Stimulated activated CD4-positive, alpha-beta T cell treated with anti-CD3 and anti-CD28 coated beads, Interleukin-1b, Interleukin-23, amount 100 ng/mL, for 1 hour (primary cell): ENCODE measurements at places on chromosomes 7 and 10.

DNA sequence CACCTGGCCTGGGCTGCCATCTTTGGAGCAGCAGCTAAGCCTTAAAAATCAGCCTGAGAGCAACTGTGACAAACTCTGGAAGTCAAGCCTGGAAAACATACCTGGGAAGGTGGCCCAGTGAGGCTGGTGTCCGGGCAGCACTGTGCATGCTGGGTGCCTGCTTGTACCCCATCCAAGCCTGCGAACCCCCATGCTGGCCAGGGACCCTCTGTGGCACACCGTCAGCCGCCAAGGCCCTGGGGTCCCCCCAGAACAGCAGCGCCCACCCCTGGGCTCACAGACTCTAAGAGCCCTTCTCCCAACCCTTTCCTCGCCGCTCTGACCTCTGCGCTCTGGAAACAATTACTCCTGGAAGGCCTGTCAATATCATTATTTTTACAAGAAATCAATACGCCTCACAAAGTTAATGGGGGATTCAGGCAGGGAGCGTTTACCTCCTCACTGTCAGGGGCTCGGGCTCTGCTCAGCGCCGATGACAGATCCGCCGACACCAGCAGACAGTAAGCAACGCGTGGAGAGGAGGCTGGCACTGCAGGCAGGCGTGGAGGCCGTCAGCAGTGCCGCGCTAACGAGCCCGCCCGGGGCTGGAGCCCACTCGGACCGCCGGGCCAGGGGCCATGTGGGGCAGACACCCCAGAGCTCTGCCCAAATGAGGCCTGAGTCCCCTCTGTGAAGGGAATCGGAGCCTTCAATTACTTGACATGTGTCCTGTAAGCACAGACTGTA is 54.4 kb downstream of the EBF3 start:
- DNase-seq = no peak

DNA sequence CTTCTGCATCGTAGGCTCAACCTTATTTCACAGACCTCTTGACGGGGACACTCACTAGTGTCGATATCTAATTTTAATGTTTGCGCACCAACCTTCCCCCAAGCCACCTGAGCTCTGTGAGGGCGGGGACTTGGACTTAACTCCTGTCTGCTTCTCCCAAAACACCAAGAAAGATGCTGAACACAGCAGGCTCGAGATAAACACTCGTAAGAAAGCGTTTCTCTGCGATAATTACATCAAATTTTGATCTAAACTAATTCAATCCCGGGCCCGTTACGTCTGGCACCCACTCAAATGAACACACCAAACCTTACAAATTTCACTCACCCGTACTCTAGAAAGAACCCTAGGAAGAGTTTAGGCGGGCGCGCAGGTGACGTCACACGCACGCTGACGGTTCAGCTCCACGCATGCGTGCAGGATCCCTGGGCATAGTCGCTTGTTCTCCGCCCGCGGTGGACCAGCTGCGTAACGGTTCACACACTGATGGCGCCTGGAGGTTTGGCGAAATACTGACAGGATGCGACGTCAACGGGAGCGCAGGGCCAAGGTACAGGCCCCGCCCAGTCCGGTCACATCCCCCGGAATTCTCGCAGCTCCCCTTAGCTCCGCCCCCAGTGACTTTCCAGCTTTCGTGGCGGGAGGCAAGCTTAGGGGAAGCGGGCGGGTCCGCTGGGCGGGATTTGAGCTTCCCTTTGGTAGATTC is at the start of gene POT1:
Gene POT1 (minus strand): TSS at position 359 of the 706 bp plus-strand sequence. CDS start 32,652 bp downstream, outside the sequence.
- DNase-seq = peak; percentile 91

DNA sequence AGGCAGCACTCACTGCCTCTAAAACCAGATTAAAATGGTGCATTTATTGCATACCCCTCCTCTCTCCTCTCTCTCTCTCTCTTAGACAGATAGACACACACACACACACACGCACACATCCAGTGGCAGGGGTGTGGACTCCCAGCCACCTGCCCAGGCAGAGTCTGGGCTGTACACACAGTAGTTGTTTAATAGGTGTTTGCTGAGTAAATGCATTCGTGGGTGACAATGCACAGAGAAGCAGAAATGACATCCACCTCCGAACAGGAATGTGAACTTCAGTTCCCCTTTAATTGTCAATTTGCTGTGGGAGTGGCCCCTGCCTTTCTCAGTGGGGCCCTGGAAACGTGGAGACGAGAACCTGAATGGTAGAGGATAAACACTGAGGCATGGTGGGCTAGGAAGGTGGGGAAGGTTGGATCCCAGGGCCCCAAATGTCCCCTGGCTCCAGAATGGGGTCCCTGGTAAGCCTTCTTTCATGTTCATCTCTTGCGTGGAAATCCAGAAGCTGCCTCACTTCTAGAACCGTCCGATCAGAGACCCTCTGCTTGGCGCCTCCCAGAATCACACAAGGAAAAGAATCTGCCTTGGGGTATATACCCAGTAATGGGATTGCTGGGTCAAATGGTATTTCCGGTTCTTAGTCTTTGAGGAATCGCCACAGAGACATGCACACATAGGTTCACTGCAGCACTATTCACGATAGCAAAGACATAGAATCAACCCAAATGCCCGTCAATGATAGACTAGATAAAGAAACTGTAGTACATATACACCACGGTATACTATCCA is 58.5 kb upstream of the ECHDC3 start:
- no peak for DNase-seq

GRCh38 chr10:52442576-52442975 is 128.5 kb downstream of the DKK1 start:
- DNase-seq = no peak

DNA sequence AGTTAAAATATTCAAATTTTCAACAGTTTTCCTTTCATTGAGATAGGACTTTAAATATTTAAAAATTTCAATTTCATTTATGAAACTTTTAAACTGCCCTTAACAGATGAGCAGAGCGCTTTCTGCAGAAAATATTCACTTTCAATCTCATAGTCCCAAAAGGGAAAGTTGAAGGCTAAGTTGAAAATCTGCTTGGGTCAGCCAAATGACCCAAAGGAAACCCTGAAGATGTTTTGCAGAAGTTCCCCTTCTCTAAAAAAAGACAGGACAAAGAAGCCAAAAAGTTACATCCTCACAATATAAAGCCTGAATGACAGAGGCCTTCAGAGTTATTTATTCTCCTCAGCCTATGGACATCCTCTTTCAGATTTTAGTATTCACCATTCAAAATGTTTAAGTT is 17.6 kb upstream of the SCIN start:
- DNase-seq = no peak

DNA sequence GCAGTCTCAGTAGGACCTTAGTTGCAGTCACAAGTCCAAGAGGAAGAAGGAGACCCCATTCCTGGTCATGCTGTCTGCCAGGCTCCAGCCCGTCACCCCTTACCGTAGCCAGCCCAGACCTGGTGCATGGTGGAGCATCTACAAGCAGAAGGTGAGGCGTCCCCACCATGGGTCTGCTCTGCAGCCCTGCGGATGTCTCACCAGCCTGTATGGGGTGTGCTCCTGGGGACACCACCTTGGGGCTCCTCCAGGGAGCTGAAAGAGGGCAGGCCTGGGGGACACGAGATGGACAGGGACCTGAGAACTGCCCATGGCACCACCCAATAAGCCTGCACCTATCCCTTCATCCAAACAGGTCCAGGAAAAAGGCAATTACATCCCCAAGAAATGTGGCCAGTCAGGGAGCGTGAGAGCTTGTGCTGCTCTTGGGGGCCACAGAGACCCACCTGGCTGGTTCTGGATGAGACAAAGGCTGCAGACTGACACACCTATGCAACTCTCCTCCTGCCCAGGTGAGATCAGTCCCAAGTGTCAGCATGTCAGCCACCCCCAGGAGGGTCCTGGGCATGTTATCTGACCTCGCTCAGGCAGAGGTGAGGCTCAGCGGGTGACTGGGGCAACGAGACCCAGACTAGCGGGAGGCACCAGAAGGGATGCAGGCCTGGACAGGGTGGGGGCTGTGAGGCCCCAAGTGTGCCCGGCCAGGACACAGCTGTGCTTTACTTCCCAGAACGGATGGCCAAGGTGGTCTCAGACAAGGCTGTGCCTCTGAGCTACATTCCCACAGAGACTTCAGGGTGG is 84.5 kb upstream of the RET start:
- no peak for DNase-seq

- DNase-seq = no peak
These were observed 10.9 kb downstream of the AQP1 start for GRCh38 chr7:30922596-30922995.
